Dermis lymphatic vessel endothelial cell (primary cell): ENCODE measurements at places on chromosomes 2 and 18. TPM values are rescaled to one million over a fixed set of nuclear protein-coding genes. Genes with fewer than 3 reads are reported as not detected.

SRBD1 gene
- total RNA-seq, result 26.1 and 26.2 TPM in 2 replicates

KCNS3 gene
- 0.76 and 0.86 TPM in 2 replicates for total RNA-seq

LONRF2 gene
- under 0.01 TPM in 2 replicates for total RNA-seq

SOS1 gene
- total RNA-seq, result 10.5 and 11.3 TPM in 2 replicates

MRO gene
- 0.22 TPM in 1 of 2 replicates, not detected in the other for total RNA-seq

MYCN gene
- 8.2 and 8.6 TPM in 2 replicates for total RNA-seq

SH2D6 gene
- 0.11 TPM in 1 of 2 replicates, not detected in the other for total RNA-seq

ANKRD29 gene
- 2.5 and 6.2 TPM in 2 replicates for total RNA-seq

NCKAP1 gene
- total RNA-seq, result 167 and 181 TPM in 2 replicates

CRYGC gene
- not detected in 2 replicates for total RNA-seq

IL1R1 gene
- total RNA-seq, result 40.5 and 49.8 TPM in 2 replicates

GPR155 gene
- total RNA-seq, result 1.1 and 1.5 TPM in 2 replicates

DYNAP gene
- total RNA-seq, result not detected in 2 replicates

OSBPL6 gene
- 1.1 and 4.1 TPM in 2 replicates for total RNA-seq

SMCHD1 gene
- 49.6 and 59.9 TPM in 2 replicates for total RNA-seq

NAPG gene
- 36.0 and 36.1 TPM in 2 replicates for total RNA-seq

KHK gene
- 2.4 and 4.3 TPM in 2 replicates for total RNA-seq

MERTK gene
- 13.4 and 20.5 TPM in 2 replicates for total RNA-seq

LBX2 gene
- total RNA-seq, result 0.09 and 0.11 TPM in 2 replicates

GKN2 gene
- total RNA-seq, result under 0.01 TPM in 1 of 2 replicates, not detected in the other

RTP5 gene
- not detected in 2 replicates for total RNA-seq

REG3A gene
- total RNA-seq, result not detected in 2 replicates

PPP1R1C gene
- 0.33 TPM in 1 of 2 replicates, not detected in the other for total RNA-seq

OSR1 gene
- 0.54 and 1.5 TPM in 2 replicates for total RNA-seq

NLRC4 gene
- not detected in 2 replicates for total RNA-seq

TMEM198 gene
- under 0.01 TPM in 1 of 2 replicates, not detected in the other for total RNA-seq

THUMPD2 gene
- 4.6 and 5.7 TPM in 2 replicates for total RNA-seq

DNER gene
- under 0.01 TPM in 1 of 2 replicates, not detected in the other for total RNA-seq

PIK3C3 gene
- 39.6 and 48.0 TPM in 2 replicates for total RNA-seq

CRIM1 gene
- 170 and 581 TPM in 2 replicates for total RNA-seq

ASXL3 gene
- under 0.01 and 0.17 TPM in 2 replicates for total RNA-seq
